ENCODE measurements at places on chromosomes 16 and 17.

DNA sequence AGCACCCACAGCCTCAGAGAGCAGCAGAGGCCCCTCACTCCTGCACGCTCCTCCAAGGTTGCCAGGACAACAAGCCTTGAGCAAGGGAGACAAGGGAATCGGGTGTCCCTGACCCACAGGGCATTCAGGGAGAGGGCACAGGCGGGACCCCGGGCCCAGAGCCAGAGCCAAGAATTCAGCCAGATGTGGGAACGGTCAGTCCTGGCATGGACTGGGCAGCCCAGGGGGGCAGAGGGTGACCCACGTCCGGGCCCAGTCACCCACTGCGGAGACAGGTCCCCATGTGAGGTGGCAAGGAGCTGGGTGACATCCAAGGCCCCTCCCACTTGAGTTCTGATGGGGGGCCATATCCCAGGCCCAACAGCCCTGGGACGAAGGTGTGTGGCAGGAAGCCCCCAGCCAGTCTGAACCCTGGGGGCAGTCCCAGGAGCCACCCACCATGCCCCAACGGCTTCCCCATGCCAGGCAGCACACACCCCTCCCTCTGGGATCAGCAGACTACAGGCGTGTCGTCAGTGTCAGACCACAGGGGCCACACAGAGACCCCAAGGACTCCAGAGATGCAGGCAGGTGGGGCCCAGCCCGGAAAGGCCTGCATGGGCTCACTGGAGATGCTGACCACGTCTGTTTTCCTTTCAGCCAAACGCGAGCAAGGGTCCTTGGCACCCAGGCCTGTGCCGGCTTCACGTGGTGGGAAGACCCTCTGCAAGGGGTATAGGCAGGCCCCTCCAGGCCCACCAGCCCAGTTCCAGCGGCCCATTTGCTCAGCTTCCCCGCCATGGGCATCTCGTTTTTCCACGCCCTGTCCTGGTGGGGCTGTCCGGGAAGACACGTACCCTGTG, 23.0 kb downstream of the USP6 start:
- no peak for DNase-seq

DNA sequence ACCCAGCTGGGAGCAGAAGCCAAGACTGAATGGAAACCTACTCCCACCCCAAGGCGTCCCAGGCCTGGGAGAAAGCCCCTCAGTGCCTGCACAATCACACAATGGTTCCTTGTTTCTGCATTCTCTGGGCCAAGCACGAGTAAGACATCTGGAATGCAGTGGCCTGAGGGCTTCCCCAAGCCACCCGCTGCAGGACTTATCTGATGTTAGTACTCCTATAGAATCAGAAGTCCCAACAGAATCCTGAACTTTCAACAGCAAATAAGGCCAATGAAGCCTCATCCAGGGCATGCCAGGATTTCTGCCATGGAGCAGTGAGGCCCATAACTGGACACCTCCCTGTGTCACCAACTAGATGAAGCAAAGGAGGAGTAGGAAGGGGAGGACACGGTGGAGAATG, 28.6 kb downstream of the MYO18A start:
- no peak for DNase-seq

- no peak for DNase-seq
Measured at GRCh38 chr17:76213491-76213890, 26.8 kb downstream of the RNF157 start.

DNA sequence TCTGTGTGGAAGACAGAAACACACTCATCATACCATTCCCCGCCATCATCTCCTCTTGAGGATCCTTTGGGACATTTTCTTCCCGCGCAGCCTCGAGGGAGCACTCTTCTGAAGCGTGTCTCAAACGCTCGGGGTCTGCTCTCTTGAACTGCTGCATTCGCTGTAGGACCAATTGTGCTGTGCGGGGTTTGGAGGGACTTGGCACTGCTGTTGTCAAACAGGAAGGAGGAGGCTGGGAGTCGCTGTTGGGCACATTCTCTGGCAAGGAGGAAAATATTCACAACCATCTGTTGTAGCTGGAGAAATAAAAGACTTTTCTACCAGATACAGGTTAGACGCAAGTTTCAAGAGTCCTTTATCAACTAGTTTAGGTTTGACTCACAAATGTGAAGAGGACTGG, 5.0 kb downstream of the SLX4 start:
- DNase-seq, result no peak

GRCh38 chr16:19515757-19516156, 6.1 kb downstream of the GDE1 start:
- no peak for DNase-seq

DNA sequence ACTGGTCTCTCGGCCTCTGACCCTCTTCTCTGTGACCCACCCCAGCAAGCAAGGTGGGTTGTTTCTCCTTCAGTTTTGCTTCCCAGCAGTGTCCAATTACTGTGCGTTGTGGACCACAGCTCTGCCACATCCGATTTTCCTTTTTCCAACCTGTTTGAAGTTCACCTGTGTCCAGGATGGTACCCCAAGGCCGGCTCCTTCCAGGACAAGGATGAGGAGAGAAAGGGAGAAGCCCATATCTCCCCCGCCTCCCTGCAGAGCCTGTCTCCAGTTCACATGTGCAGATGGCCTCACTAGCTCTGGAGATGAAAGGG, 13.5 kb downstream of the NMRAL1 start:
- DNase-seq, result no peak

- no peak for DNase-seq
Measured at GRCh38 chr17:10205549-10206185, 7.3 kb upstream of the GAS7 start.

- DNase-seq, result no peak
Measured at GRCh38 chr17:46020023-46020761, 21.1 kb downstream of the STH start.

- DNase-seq, result no peak
Measured at GRCh38 chr16:28001184-28001583, 62.3 kb downstream of the GSG1L start.

DNA sequence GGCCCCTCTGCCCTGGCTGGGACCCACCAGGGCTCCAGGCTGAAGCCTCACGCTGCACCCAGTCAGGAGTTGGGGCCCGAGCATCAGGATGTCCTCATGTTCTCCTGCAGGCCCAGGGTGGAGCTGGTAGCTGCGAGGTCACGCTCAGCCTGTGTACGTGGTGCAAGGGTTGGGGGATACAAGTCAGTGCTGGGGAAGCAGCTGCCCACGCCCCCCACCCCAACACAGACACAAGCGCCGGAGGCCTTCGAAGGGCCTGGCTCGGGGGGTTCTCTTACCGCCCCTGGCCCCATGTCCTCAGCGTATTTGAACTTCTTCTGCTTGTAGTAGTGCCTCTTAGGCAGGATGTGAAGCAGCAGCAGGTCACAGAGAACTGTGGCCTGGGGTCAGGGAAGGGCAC, 4.9 kb upstream of the CAMKK1 start:
- DNase-seq, result no peak
